Hematopoietic multipotent progenitor cell (in vitro differentiated cells): ENCODE measurements at places on chromosomes 12 and 14. TPM values are rescaled to one million over a fixed set of nuclear protein-coding genes. Genes with fewer than 3 reads are reported as not detected.

The SSTR1 gene
- under 0.01 TPM for total RNA-seq

The TPPP2 gene
- not detected for total RNA-seq

The CMAS gene
- 9.2 TPM for total RNA-seq

The POTEG gene
- not detected for total RNA-seq

The GZMB gene
- total RNA-seq: under 0.01 TPM

The KRT78 gene
- not detected for total RNA-seq

The PLA2G1B gene
- 1.3 TPM for total RNA-seq

The TAS2R46 gene
- total RNA-seq: 4.8 TPM

The TMEM179 gene
- total RNA-seq: not detected

The ALDH1L2 gene
- under 0.01 TPM for total RNA-seq

The AQP6 gene
- under 0.01 TPM for total RNA-seq

The PLEKHH1 gene
- 0.27 TPM for total RNA-seq

The ACSM4 gene
- not detected for total RNA-seq

The RNASE1 gene
- total RNA-seq: 1.3 TPM

The DNAJC22 gene
- total RNA-seq: not detected

The CCDC196 gene
- not detected for total RNA-seq

The RNASE3 gene
- total RNA-seq: 3.0 TPM

The TSPAN11 gene
- total RNA-seq: not detected

The COL2A1 gene
- total RNA-seq: 0.27 TPM

The MUCL1 gene
- total RNA-seq: not detected

The CLEC2B gene
- total RNA-seq: 17.0 TPM

The FAR2 gene
- total RNA-seq: 40.4 TPM

The MYF5 gene
- not detected for total RNA-seq

The DAD1 gene
- 195 TPM for total RNA-seq

The OAS3 gene
- total RNA-seq: 31.2 TPM
